ENCODE measurements at places on chromosomes 7 and 10. TPM values are rescaled to one million over a fixed set of nuclear protein-coding genes. Genes with fewer than 3 reads are reported as not detected.
A peak's percentile ranks its signal among the peaks of the same experiment; 100 is the strongest.

- peaks cover 6% of the 10 kb centered on the region for H3K27me3 ChIP-seq
- H3K27ac ChIP-seq: peak overlapping the region; percentile 98
- H3K36me3 ChIP-seq: no peaks in the 10 kb centered on the region
Measured at GRCh38 chr10:84138478-84139125, 707 bp upstream of the GHITM start.

DNA sequence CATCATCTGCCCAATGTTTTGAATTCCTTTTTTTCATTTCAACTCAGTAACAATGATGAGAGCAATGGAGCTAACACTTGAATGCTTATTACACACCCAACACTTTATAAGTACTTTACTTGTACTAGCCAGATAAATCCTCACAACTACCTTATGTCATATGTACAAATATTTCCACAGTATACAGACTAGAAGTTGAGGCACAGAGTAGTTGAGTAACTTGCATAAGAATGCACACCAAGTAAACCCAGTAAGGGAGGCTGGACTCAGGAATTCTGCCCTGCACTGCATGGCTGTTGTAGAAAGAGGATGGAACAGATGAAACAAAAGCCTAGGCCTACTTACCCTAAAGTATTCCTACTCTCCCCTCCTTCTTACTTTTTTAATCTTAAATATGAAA lies 15.8 kb downstream of the DPY19L1 start:
- H3K27me3 ChIP-seq: no peaks in the 10 kb centered on the region
- no peak overlapping the region for H3K27ac ChIP-seq
- no peak for DNase-seq
- peaks cover 2% of the 10 kb centered on the region for H3K36me3 ChIP-seq
- no peak overlapping the region for H3K4me3 ChIP-seq

DNA sequence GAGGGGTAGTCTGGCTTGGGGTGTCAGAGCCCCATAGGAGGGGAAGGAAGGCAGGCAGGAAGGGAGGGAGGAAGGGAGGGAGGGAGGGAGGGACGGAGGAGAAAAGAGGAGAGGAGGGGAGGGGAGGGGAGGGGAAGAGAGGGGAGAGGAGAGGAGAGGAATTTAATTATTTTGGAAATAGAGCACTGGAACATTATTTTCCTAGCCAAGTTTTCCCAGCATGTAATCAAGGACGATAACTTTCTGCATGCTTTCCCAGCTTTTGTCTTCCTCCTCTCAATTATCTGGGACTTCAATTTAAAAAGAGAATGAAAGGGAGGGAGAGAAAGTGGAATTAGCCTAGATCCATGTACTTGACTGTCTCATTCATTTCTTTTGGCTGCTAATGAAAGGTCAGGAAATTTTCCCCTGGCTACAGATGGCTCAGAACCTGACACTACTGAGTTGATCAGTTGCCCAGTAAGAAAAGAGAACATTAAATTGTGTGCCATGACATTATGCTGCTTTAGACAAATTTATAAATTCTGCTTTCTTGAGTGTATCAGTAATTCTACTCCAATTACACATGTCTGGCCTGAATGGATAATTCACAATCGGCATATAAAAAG lies 148.8 kb downstream of the LRRC4 start:
- no peak overlapping the region for H3K4me3 ChIP-seq
- no peak for DNase-seq
- H3K27me3 ChIP-seq: no peaks in the 10 kb centered on the region
- H3K27ac ChIP-seq: no peak overlapping the region

VPS37D gene
- 0.76 TPM for total RNA-seq

DNA sequence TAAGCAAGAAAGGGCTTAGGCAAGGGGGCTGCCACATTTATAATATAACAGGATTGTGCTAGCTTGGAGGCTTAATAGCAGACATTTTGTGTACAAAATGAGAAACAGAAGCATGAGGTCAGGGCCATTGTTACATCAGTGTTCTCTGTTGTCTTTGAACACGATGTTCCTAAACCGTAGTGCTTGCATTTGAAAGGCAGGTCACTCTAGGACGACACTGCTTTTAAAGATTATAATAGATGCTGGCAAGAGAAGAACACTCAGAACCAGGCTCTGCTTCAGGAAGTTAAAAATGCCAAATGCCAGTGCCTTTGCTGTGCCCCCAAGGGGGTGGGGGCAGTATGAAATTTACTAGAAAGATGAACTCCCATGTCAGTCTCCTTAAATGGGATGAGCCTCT lies 91.1 kb downstream of the SORCS3 start:
- H3K4me3 ChIP-seq: no peak overlapping the region
- peaks cover 35% of the 10 kb centered on the region for H3K27me3 ChIP-seq
- peaks cover 2% of the 10 kb centered on the region for H3K4me1 ChIP-seq
- DNase-seq: no peak
- H3K27ac ChIP-seq: no peak overlapping the region

POU6F2 gene
- 0.29 TPM for total RNA-seq

All from T-helper 17 cell (primary cell).